Left ventricle myocardium inferior (tissue), 1 donor: ENCODE measurements at places on chromosomes 1 and 21. TPM values are rescaled to one million over a fixed set of nuclear protein-coding genes. Genes with fewer than 3 reads are reported as not detected.
A peak's percentile ranks its signal among the peaks of the same experiment; 100 is the strongest.

DNA sequence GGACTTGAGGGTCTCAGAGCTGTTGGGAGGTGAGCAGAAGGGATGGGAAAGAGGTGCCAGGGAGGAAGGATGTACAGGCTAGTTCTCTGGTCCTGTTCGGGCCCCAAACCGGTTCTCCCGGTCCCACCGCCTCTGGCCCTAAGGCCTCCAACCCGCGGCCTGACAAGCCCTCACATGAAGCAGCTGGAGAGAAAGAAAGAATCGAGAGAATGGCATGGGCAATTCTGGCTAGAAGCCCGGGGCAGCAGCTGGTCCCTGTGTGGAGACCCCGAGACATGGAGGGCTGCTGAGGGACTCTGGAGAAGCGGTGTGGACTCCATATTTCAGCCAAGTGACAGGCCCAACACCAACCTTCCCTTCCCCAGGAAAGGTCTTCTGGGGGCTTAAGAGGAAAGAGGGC, 730 bp downstream of the CDC42SE1 start:
- peak overlapping the region; percentile 96 for H3K27ac ChIP-seq
- peaks cover 26% of the 10 kb centered on the region for H3K36me3 ChIP-seq
- H3K4me1 ChIP-seq, result peaks cover 59% of the 10 kb centered on the region
- H3K27me3 ChIP-seq, result no peaks in the 10 kb centered on the region
- no peak for DNase-seq

DNA sequence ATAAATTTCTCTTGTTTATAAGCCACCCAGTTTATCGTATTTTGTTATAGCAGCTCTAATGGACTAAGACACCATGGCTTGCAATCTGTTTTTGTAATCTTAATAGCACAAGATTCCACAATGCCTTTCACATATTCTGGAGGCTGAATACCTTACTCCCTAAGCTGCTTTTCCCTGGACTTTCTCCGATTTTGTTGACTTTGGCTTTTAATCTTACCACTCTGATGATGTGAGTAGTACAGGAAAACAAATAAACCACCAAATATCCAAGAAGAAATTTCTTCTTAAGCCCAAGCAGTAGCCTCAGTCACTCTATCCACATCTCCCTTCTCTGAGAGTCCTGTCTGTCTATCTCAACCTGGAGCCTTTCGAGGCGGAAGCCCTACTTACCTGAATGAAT, 838.6 kb downstream of the LTN1 start:
- no peak overlapping the region for H3K4me3 ChIP-seq
- no peak overlapping the region for H3K27ac ChIP-seq
- H3K4me1 ChIP-seq, result no peaks in the 10 kb centered on the region
- H3K27me3 ChIP-seq, result no peaks in the 10 kb centered on the region

Gene CSMD2
- 0.14 TPM for total RNA-seq

- peaks cover 97% of the 10 kb centered on the region for H3K27me3 ChIP-seq
- peaks cover 3% of the 10 kb centered on the region for H3K4me1 ChIP-seq
- peak overlapping the region; percentile 33 for H3K4me3 ChIP-seq
- H3K36me3 ChIP-seq, result no peaks in the 10 kb centered on the region
Measured at GRCh38 chr1:10888791-10889649, 92.6 kb upstream of the CASZ1 start.

GRCh38 chr1:55285834-55286233, 70.7 kb upstream of the USP24 start:
- H3K4me1 ChIP-seq, result no peaks in the 10 kb centered on the region
- no peaks in the 10 kb centered on the region for H3K27me3 ChIP-seq
- H3K4me3 ChIP-seq, result no peak overlapping the region

Gene PLXNA2
- total RNA-seq, result 29.1 TPM

Gene WNT4
- total RNA-seq, result not detected
